Heart right ventricle (tissue), 16 donors: ENCODE measurements at places on chromosomes 16 and 17.
A peak's percentile ranks its signal among the peaks of the same experiment; 100 is the strongest.

- DNase-seq = no peak
These were observed 3.8 kb downstream of the CREBBP start for GRCh38 chr16:3876695-3877094.

DNA sequence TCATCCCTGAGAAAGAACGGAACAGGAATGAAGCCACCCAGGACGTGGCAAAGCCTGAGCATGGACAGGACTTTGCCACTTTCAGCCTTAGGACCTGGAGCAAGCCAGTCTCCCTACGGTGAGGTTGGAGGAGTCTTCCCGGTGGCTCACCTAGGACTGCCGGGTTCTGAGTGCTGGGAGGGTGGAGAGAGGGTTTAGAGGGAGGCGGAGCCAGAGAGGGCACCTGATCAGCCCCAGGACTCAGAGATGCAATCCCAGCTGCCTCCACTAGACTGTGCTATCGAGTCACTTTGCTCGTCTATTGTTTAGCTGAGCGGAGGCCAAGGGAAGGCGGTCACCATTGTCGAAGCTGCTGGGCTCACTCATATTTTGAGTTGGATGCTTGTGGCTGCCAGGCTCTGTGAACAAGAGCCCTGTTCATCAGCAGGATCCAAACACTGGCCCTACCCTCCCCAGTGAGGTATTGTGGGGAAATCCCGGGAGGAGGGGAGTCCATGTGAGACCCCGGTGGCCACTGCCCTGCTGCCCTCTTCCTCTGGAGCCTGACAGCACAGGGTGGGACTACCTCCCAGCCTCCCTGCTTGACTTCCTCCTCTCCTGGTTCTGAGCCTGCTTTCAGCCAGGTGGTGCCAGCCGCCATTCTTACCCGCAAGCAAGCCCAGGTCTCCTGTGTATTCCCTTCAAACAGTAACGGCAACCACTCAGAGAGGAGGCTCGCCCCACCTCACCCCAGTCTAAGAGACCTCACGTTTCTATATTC is 7.0 kb downstream of the KRT14 start:
- peak; percentile 50 for DNase-seq

DNA sequence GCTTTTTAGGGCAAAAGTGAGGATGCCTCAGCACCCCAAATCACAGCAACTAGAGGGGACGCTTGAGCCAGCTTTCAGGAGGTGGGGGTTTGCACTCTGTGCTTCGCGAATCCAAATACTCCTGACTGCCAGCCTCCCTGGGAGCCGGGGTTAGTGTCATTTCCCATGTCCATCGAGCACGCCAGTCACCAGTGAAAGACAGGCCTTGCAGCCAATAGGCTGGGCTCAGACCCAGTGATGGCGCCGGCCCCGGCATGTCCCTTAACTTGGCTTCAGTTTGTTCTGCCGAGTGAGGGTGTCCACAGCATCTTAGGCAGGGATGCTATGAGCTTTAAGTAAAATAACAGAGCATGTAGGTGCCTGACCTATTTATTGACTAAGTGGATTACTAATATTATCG is 50.9 kb upstream of the CDC42EP4 start:
- DNase-seq = no peak

DNA sequence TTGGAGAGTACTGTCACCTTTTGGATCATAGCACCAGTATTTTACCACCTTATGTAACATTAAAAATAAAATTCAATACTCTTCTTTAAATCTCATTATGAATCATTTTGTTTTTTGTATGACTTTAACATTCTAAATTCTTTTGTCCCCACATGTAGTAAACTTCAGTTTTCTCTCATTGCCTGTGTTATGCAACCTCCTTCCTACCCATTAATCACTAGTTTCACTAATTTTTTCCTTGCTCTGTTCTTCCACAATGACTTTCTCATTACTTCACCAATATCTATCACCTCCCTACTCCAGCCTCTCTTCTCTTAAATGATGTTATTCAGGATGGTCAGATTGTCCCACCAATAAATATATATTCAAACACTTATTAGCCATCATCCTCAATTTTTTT is 68.7 kb downstream of the TTC19 start:
- no peak for DNase-seq
